Type B pancreatic cell (in vitro differentiated cells): ENCODE measurements at places on chromosomes 16 and 17.

- peaks cover 37% of the 10 kb centered on the region for H3K4me1 ChIP-seq
- peak overlapping the region; percentile 17 for H3K4me3 ChIP-seq
- H3K27ac ChIP-seq, result no peak overlapping the region
- H3K27me3 ChIP-seq, result peaks cover 52% of the 10 kb centered on the region
Observed at GRCh38 chr17:49899588-49899987, 51.7 kb upstream of the TAC4 start.

DNA sequence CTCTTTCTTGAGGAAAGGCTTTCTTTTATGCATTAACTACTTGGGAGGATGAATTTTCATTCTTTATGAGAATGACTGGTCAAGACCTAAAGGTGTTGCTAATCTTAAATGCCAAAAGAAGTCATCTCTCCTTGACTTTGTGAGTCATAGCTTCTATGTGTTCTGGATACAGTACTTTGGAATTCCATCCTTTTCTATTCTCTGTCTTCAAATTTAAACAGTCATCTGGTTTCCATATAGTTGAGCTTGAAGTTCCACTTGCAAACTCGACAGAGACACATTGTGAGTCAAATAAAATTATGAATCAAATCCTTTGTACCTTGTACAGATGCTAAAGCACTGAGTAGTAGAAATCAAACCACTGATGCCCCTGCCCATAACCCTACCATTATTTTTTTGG lies 271.9 kb upstream of the PMFBP1 start:
- no peaks in the 10 kb centered on the region for H3K4me1 ChIP-seq
- no peaks in the 10 kb centered on the region for H3K36me3 ChIP-seq
- H3K27me3 ChIP-seq, result no peaks in the 10 kb centered on the region
- H3K27ac ChIP-seq, result no peak overlapping the region

DNA sequence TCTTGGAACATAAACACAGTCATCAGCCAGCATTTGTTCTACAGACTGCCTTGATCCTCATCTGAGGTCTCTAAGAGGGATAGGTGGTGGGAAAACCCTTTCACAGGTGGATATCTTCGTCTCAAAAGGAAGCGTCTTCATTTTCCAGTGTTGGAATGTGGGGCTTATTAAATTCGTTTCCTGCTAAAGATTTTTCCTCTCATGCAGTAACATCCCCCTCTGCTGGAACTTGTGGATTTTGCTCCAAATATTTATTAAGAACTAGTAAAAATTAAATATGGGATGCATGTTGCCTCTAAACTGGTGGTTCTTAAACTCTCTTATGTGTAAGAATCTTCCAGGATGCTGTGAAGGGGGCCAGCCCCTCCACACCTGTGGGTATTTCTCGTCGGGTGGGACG lies 20.1 kb upstream of the MLYCD start:
- H3K4me3 ChIP-seq, result no peak overlapping the region
- H3K27ac ChIP-seq, result no peak overlapping the region
- no peak for DNase-seq
- H3K36me3 ChIP-seq, result no peaks in the 10 kb centered on the region

GRCh38 chr16:4351880-4352279 lies 759 bp upstream of the PAM16 start:
- peaks cover 16% of the 10 kb centered on the region for H3K4me1 ChIP-seq
- peak overlapping the region; percentile 96 for H3K4me3 ChIP-seq
- no peaks in the 10 kb centered on the region for H3K36me3 ChIP-seq
- no peaks in the 10 kb centered on the region for H3K27me3 ChIP-seq
- H3K27ac ChIP-seq, result peak overlapping the region; percentile 90

GRCh38 chr16:4266372-4266771 lies 6.5 kb downstream of the TFAP4 start:
- peak overlapping the region; percentile 68 for H3K27ac ChIP-seq
- H3K4me3 ChIP-seq, result no peak overlapping the region
- H3K36me3 ChIP-seq, result peaks cover 5% of the 10 kb centered on the region
- no peak for DNase-seq
